ENCODE measurements at places on chromosomes 2 and 18.

- no peak for DNase-seq
Measured at GRCh38 chr2:241734208-241734466, 293 bp upstream of the D2HGDH start.

- DNase-seq: no peak
Measured at GRCh38 chr2:232133078-232133477, 171.6 kb downstream of the DIS3L2 start.

GRCh38 chr2:8606649-8607550 is 75.0 kb upstream of the ID2 start:
- DNase-seq: no peak

GRCh38 chr18:59681521-59682004 is 15.7 kb downstream of the CCBE1 start:
- DNase-seq: no peak

DNA sequence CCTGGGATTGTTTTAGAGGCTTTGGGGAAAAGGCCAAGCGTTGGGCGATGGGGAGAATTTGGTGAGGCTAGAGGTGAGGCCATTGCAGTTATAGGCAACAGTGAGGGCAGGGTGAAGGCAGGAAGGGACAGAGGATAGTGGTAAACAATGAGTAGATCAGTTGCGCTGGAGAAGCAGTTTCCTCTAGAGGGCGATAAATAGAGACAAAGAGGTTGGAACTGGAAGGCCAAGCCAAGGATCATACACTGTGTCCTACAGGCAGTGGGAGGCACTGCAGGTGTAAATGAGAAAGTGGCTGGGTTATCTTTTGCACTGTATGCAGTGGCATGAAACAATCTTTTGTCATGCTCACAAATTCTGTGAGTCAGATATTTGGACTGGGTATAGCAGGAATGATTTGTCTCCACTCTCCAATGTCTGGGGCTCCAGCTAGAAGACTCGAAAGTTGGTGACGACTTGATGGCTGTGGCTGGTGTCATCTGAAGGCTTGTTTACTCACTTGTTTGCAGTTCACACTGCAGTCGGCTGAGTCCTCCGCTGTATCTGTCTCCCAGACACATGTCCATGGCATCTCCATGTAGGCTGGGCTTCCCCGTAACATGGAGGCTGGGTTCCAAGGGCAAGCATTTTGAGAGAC is 82.1 kb downstream of the TNP1 start:
- no peak for DNase-seq

- no peak for DNase-seq
Measured at GRCh38 chr2:16120591-16121180, 180.3 kb downstream of the MYCN start.

- no peak for DNase-seq
Measured at GRCh38 chr2:196291873-196292800, 120.8 kb upstream of the STK17B start.

DNA sequence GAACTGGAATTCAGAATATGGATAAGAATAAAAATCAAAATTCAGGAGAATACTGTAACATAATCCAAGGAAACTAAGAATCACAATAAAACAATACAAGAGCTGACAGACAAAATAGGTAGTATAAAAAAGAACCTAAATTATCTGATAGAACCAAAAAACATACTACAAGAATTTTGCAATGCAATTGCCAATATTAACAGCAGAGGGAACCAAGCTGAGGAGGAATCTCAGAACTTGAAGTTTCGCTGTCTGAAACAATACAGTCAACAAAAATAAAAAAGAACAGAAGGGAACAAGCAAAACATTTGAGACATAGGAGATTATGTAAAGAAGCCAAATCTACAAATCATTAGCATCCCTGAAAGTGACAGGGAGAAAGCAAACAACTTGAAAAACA is 84.1 kb upstream of the GALNT13 start:
- DNase-seq: no peak
